ENCODE measurements at places on chromosomes 3 and 15. TPM values are rescaled to one million over a fixed set of nuclear protein-coding genes. Genes with fewer than 3 reads are reported as not detected.

CAMKV gene
- not detected for total RNA-seq

DNA sequence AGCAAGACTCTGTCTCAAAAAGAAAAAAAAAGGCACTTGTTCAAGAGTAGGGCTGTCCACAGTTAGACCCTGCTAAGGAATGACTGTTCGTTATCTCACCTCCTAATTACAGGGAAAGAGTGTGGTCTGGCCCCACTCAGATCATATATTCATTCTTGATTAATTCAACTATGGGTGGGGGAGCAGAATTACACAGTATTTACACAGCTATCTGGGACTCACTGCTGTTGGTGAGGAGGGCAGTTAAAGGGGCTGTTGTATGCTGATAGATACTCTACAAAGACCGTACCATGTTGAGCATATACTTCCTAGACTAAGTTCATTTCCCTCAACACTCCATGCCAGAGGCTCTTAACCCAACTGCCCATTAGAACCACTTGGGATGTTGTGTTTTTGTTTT is 3.8 kb upstream of the ZNF620 start:
- H3K27me3 ChIP-seq, result no peaks in the 10 kb centered on the region
- no peak overlapping the region for H3K27ac ChIP-seq
- H3K4me1 ChIP-seq, result peaks cover 5% of the 10 kb centered on the region
- DNase-seq, result no peak
- H3K36me3 ChIP-seq, result no peaks in the 10 kb centered on the region

SLC6A11 gene
- total RNA-seq, result not detected

- peaks cover 5% of the 10 kb centered on the region for H3K4me1 ChIP-seq
- H3K27ac ChIP-seq, result peak overlapping the region; percentile 92
- no peaks in the 10 kb centered on the region for H3K36me3 ChIP-seq
- H3K4me3 ChIP-seq, result peak overlapping the region; percentile 92
Observed at GRCh38 chr3:49339581-49339940, 292 bp downstream of the USP4 start.

DNA sequence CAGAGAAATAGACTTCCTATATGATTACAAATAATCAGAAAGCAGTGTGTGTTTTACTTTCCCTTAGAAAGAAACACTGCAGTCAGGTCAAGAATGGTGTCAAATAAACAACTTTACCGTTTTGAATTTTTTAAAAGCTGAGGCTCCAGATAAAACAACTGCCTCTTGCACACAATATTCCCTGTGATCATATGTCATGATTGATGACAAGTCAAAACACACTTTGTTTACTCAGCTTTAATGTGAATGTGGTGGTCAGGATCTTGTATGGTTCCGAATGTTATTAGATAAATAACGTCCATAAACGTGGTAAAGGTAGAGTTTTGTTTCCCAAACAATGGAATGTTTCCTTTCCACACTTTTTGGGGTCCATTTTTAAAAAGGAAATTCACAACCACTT is 428.4 kb upstream of the MDFIC2 start:
- no peak for DNase-seq
- no peak overlapping the region for H3K4me3 ChIP-seq
- H3K36me3 ChIP-seq, result no peaks in the 10 kb centered on the region
- H3K27ac ChIP-seq, result no peak overlapping the region

SNX22 gene
- 0.20 TPM for total RNA-seq

- H3K4me3 ChIP-seq, result no peak overlapping the region
- no peaks in the 10 kb centered on the region for H3K36me3 ChIP-seq
- no peak overlapping the region for H3K27ac ChIP-seq
- no peak for DNase-seq
Observed at GRCh38 chr15:45645026-45645980, 10.5 kb downstream of the SQOR start.

- no peak overlapping the region for H3K27ac ChIP-seq
- H3K4me1 ChIP-seq, result no peaks in the 10 kb centered on the region
- H3K36me3 ChIP-seq, result no peaks in the 10 kb centered on the region
- no peak overlapping the region for H3K4me3 ChIP-seq
- no peaks in the 10 kb centered on the region for H3K27me3 ChIP-seq
Observed at GRCh38 chr15:73352082-73352481, 16.7 kb downstream of the HCN4 start.

CSTA gene
- 6.2 TPM for total RNA-seq

GRCh38 chr3:104316118-104316517 is 1050.6 kb upstream of the ALCAM start:
- no peaks in the 10 kb centered on the region for H3K27me3 ChIP-seq
- DNase-seq, result no peak
- no peaks in the 10 kb centered on the region for H3K36me3 ChIP-seq
- H3K4me3 ChIP-seq, result no peak overlapping the region
- no peaks in the 10 kb centered on the region for H3K4me1 ChIP-seq

DNA sequence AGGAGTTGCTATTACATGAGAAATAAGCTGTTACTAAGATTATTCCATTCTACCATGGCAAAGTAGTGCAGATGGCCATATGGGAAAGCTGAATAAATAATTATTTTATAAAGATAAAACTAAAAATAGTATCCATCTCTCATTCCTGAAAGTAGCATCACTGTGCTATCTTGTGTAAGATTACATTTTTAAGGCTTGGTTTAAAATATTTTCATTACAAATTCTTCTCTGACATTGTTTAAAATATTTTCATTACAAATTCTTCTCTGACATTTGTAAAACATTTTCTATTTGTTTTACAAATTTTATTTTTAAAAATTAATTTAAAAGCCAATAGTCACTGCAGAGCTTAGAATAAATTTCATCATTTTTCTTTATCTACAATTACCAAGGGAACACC is 665.5 kb upstream of the NAALADL2 start:
- no peak for DNase-seq
- H3K4me1 ChIP-seq, result no peaks in the 10 kb centered on the region
- no peaks in the 10 kb centered on the region for H3K27me3 ChIP-seq
- H3K36me3 ChIP-seq, result no peaks in the 10 kb centered on the region
- H3K27ac ChIP-seq, result no peak overlapping the region
- no peak overlapping the region for H3K4me3 ChIP-seq

DNA sequence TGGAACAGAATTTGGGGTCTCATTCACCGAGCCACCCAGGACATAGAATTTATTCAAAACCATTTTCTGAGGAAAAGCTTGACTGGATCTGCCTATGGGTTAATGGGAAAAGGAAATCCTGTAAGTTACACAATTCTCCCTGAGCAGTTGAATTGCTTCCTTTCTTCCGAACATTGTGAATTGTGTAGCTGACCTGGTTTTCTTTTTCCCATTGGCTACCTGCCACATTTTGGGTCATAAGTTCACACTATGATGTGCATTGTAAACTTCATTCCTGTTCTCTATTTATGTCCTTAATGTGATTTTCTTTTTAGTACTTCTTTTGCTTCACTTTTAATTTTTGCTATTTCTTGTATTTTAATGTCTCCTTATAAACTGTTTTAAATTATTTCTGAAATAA is 386.0 kb upstream of the LRRC3B start:
- no peaks in the 10 kb centered on the region for H3K4me1 ChIP-seq
- no peak for DNase-seq
- no peaks in the 10 kb centered on the region for H3K27me3 ChIP-seq
- no peaks in the 10 kb centered on the region for H3K36me3 ChIP-seq

SYNPR gene
- total RNA-seq, result not detected

DNA sequence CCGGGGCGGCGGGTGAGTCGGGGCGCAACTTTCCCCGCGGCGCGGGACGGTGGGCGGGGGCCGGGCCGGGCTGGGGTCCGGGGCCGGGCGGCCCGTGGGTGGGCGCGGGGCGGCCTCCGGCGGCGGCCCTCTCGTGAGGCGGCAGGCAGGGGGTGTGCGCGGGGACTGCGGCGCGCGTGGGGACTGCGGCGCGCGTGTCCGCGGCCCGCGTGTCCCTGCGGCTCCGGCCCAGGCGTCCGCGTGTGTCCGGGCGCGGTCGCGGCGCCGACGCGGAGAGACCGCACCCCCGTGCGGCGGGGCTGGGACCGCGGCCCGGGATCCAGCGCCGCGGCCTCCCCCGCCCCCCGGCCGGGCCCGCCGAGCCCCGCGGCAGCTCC is 349 bp downstream of the PLXNA1 start:
- no peaks in the 10 kb centered on the region for H3K36me3 ChIP-seq
- peak overlapping the region; percentile 81 for H3K4me3 ChIP-seq
- H3K4me1 ChIP-seq, result peaks cover 15% of the 10 kb centered on the region
- H3K27me3 ChIP-seq, result no peaks in the 10 kb centered on the region
- no peak overlapping the region for H3K27ac ChIP-seq

SPATA12 gene
- total RNA-seq, result not detected

RETNLB gene
- not detected for total RNA-seq

DNA sequence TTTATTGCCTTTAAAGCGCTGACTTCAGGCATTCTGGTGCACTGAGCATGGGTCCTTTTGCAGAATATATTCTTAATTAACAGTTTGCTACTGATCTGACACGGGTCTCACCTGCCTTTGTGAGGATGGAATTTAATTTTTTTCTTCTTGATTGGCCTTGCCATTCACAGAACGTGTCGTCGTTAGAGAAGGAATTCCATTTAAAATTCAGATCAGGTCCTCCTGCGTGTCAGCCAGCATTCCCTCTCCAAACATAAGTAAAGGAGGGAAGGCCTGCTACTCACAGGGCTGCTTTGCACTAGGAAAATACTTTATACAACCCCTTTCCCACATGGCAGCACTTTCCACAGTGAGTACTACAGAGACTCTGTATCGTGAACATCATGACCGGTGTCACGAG is 492.7 kb downstream of the NTRK3 start:
- no peaks in the 10 kb centered on the region for H3K27me3 ChIP-seq
- DNase-seq, result no peak
- H3K27ac ChIP-seq, result no peak overlapping the region
- H3K36me3 ChIP-seq, result no peaks in the 10 kb centered on the region
- no peak overlapping the region for H3K4me3 ChIP-seq

GRCh38 chr15:33309602-33310276 is 1.0 kb upstream of the RYR3 start:
- no peak overlapping the region for H3K4me3 ChIP-seq
- peaks cover 5% of the 10 kb centered on the region for H3K4me1 ChIP-seq
- no peak overlapping the region for H3K27ac ChIP-seq
- no peaks in the 10 kb centered on the region for H3K36me3 ChIP-seq

DNA sequence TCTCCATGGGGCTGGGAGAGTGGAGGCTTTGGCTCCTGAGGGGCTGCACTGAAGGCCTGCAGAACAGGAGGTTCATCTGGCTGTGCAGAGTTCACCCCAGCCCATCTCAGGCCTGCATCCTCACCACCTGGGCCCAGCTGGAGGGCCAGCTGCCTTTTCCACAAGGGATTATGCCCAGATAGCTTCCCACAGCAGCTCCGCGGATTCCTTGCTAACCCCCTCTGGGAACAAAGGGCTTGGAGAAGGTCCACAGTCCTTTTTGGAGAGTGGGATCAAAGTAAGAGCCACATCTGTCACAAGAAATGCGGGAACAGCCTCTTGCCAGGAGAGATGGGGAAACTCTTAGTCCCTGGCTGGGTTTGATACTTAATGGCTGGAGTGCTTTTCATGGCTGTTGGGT is 164.7 kb upstream of the RGMA start:
- H3K27me3 ChIP-seq, result no peaks in the 10 kb centered on the region
- no peak overlapping the region for H3K27ac ChIP-seq
- no peaks in the 10 kb centered on the region for H3K4me1 ChIP-seq

GRCh38 chr3:106197532-106198194 is 328.9 kb upstream of the CBLB start:
- H3K27me3 ChIP-seq, result no peaks in the 10 kb centered on the region
- peaks cover 10% of the 10 kb centered on the region for H3K4me1 ChIP-seq
- H3K27ac ChIP-seq, result no peak overlapping the region
- DNase-seq, result no peak

DNA sequence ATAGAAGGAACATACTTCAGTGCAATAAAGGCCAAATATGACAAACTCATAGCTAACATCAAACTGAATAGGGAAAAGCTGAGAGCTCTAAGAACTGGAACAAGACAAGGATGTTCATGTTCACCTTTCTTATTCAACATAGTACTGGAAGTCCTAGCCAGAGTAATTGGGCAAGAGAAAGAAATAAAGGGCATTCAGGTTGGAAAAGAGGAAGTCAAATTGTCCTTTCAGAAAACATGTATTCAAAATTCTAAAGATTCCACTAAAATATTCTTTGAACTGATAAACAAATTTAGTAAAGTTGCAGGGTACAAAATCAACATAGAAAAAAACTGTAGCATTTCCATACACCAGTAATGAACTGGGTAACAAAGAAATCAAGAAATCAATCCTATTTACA is 12.2 kb upstream of the ZNF197 start:
- no peaks in the 10 kb centered on the region for H3K4me1 ChIP-seq
- H3K27me3 ChIP-seq, result no peaks in the 10 kb centered on the region
- DNase-seq, result no peak
- H3K4me3 ChIP-seq, result no peak overlapping the region
- H3K27ac ChIP-seq, result no peak overlapping the region

GRCh38 chr3:153626158-153626557 is 464.1 kb downstream of the RAP2B start:
- H3K4me3 ChIP-seq, result no peak overlapping the region
- no peak overlapping the region for H3K27ac ChIP-seq
- H3K4me1 ChIP-seq, result no peaks in the 10 kb centered on the region
- DNase-seq, result no peak

LEKR1 gene
- total RNA-seq, result 7.8 TPM

DNA sequence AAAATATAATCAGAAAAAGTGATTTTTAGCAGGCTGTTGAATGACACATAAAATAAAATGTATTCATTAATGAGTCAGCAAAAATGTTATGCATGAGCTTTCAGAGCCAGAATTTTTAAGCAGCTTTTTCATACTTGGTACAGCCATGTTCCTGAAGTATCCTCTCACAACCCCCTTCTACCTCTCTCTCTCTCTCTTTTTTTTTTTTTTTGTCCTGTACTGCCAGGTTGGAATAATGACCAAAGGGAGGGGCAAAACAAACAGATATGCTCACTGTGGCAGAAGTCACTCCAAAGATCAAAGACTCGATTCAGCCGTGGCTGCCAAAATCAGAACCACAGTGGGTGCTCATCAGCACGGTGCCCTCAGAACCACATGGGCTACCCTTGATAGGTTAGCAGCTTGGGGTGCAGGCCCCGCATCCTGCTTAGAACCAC is 383.0 kb downstream of the ZBTB20 start:
- no peak for DNase-seq
- no peak overlapping the region for H3K27ac ChIP-seq
- no peaks in the 10 kb centered on the region for H3K36me3 ChIP-seq
- H3K27me3 ChIP-seq, result no peaks in the 10 kb centered on the region

All from ovary (tissue), 10 donors.